ENCODE measurements at places on chromosomes 1 and 21.

DNA sequence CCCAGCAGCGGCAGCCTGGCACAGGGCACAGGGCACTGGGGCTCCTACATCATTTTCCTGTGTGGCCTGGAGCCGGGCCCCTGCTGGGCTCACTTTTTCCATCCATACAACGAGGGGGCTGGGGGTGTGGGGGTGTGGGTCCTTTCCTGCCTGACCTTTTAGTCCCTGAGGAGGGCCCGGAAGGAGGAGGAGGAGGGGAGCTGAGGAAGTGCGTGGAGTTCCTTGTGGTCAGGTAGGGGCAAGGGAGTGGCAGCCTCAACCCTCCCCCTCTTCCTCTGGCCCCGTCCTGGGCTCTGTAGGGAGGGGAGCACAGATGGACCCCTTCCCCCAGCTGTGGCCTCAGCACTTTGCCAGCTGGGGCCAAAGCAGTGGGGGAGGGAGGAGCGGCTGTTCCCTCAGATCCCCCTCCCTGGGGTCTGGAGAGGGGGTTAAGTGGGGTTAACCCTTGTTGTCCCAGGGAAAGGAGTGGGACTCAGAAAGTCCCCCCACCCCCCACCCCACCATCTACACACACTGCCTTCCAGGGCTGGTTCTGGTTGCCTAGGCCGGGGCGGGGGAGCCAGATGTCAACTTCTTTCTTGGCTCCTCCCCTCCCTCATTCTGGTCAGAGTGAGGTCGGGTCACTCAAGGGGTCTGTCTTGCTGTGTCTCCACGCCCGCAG lies 5.7 kb downstream of the NTRK1 start:
- DNase-seq: no peak

GRCh38 chr1:1171546-1172340 lies 1.9 kb upstream of the TTLL10 start:
- peak; percentile 16 for DNase-seq

DNA sequence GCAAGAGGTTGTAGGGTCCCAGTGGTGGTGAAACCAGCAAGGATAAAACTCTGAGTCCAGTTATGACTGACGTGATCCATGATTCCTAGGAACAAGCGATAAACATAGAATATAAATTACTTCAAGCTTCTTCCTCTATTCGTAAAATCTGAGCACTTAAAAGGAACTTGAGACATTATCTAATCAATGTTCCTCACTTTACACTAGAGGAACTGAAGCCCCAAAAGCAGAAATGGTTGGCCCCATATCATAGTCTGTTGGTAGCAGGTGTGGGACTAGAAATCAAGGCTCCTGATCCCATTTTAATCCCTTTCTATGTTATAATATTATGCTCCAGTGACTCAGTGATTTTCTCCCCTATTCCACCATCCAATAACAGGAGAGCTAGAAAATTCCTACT lies 21.9 kb upstream of the MNDA start:
- DNase-seq: no peak

DNA sequence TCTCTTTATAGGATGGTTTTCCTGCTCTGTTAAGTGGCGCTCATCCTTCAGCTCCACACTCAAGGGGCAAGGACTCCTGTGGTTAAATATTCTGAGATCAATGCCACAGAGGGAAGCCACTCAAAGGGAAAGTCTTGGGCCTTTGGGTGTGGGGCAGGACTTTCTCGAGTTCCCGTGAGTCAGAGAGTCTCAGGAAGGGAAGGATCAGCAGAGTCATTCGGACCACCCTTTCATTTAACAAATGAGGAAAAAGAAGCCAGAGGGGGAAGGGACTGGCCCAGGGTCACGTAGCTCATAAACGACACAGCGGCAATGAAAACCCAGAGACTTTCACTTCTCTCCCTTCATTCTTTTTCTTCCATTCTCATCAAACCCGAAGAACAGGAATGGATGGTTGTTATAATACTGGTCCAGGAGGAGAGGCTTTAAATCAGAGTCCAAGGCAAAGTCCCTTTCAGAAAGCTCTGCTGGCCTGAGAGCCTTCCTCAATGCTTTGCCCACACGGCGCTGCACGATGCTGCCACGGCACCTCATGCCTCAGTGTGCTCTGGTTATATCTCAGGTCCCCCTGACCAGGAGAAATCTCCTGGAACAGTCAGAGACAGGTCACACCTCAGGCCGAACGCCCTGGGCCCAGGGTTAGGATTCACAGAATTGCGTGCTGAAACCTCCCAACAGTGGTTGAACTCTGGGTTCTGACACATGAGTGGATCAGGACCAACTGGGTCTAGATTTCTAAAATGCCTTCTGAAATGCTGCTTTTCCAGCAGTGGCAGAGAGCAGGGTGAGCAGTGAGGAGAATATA lies 65.3 kb downstream of the TENT5C start:
- DNase-seq: no peak

GRCh38 chr1:231310391-231310934 lies 27.2 kb downstream of the EXOC8 start:
- no peak for DNase-seq

DNA sequence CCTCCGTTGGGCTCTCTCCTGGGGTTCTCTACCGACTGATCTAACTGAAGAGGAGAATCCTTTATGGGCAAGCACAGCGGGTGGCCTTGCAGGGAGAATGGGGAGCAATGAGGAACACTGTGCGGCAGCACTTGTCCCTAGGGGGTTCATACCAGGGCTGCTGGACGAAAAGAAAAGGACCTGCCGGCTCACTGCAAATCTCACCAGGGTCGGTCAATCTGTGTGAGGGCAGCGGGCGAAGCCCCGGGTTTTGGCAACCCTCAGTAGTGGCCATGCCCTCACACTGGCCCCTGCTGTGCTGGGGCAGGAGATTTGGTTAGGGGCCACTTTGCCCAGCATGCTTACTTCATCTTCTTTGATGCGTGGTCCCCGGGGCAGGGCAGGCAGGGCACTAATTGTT lies 5.9 kb downstream of the LHX9 start:
- DNase-seq: no peak

- no peak for DNase-seq
Measured at GRCh38 chr21:31354122-31354521, 10.1 kb upstream of the TIAM1 start.

- no peak for DNase-seq
Measured at GRCh38 chr1:109198745-109199144, 15.0 kb upstream of the SARS1 start.

GRCh38 chr1:223201967-223202366 lies 58.9 kb upstream of the TLR5 start:
- DNase-seq: no peak

- no peak for DNase-seq
Measured at GRCh38 chr1:205920861-205921569, 22.2 kb downstream of the SLC26A9 start.

DNA sequence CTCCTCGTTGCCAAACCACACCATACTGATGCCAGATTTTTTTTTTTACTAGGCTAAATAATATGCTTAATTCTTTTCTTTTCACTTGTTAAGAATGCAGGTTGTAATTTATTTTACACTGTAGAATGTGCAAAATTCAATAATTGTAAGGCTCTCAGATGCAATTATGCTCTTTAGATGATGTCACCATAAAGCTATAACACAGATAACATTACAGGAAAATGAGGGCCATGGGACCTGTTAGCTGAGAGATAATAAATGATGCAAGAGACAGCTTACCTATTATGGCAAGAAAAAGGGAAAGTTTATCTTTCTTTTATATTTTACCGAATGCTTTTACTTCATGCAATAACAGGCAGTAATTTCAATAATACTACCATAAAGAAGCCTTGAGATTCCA lies 35.4 kb downstream of the CHRM3 start:
- no peak for DNase-seq

- DNase-seq: peak; percentile 11
Measured at GRCh38 chr1:61005614-61006580, 76.5 kb upstream of the NFIA start.

- peak; percentile 89 for DNase-seq
Measured at GRCh38 chr1:111739194-111739924, at the start of gene INKA2. Gene INKA2 (minus strand): TSS chr1:111739395. CDS start chr1:111739242, 153 bp downstream.

GRCh38 chr1:1053022-1053421 lies 21.1 kb downstream of the RNF223 start:
- DNase-seq: no peak

GRCh38 chr1:185317886-185318310 lies 855 bp upstream of the IVNS1ABP start:
- peak; percentile 9 for DNase-seq

DNA sequence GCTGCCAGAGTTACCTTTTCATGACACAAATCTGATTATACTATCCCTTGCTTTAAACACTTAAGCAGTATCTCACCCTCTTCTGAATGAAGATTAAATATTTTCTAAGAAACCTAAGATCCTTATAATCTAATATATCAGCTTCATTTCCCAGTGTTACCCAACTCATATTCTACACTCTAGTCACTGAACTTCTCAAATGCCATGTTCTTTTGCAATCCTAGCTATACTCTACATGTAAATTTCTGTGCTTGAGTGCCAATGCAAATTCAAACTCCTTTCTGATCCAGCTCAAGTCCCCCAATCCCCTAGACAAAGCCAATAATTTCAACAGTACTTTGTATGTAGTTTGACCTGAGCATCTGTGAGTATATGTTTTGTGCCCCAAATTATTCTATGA lies 293.9 kb downstream of the SDCCAG8 start:
- DNase-seq: no peak

- DNase-seq: no peak
Measured at GRCh38 chr1:77803371-77803770, 23.9 kb downstream of the MIGA1 start.

- peak; percentile 79 for DNase-seq
Measured at GRCh38 chr1:229579059-229579673, 20.7 kb upstream of the ABCB10 start.
